Effector CD4-positive, alpha-beta T cell (primary cell): ENCODE measurements at places on chromosomes 5 and 9.

- DNase-seq = no peak
These were observed 1.9 kb downstream of the IRGM start for GRCh38 chr5:150848271-150848670.

DNA sequence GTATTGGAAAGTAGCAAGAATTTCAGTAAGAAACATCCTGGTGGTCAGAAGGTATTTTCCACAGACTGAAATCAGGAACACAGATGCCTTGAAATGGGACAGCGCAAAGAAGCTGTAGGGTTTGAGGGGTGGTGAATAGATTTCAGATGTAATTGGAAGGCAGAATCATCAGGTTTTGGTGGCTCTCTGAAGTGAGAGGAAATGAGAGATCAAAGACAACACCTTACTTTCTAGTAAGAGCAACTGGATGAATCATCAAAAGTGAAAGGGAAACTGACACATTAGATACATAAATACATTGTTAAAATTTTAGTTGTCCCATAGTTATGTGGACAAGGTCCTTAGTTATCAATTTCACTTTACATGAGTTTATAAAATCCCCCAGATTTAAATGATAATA is 188.2 kb upstream of the SLC27A6 start:
- no peak for DNase-seq

- DNase-seq = no peak
These were observed 741.8 kb downstream of the CDH12 start for GRCh38 chr5:22111320-22111719.

GRCh38 chr9:21413151-21413550 is 4.2 kb downstream of the IFNA8 start:
- DNase-seq = no peak

GRCh38 chr5:139459451-139459934 is 3.0 kb downstream of the ECSCR start:
- DNase-seq = no peak

DNA sequence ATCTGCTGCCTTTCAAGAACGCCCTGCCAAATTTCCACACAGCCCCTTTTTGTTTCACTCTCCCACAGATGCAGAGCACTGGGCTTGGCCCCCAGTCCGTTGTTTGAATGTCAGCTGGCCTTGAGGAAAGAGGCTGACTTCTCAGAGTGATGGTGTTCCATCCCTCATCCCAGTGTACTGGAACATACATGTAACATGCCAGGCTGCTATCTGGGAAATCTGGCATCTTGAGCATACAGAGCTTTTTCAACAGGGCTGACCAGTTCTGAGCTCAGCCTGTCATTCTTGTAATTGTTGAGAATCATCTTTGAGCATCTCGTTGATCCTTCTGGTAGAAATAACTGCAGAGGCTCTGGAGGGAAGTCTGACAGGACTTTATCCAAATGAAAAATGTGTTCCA is 2.8 kb downstream of the GALNT10 start:
- DNase-seq = no peak

- DNase-seq = no peak
These were observed 670 bp downstream of the CCDC171 start for GRCh38 chr9:15553528-15553898.

- no peak for DNase-seq
These were observed 65.4 kb downstream of the TSPAN17 start for GRCh38 chr5:176712546-176713304.

GRCh38 chr9:89071591-89071990 is 80.3 kb downstream of the S1PR3 start:
- no peak for DNase-seq

DNA sequence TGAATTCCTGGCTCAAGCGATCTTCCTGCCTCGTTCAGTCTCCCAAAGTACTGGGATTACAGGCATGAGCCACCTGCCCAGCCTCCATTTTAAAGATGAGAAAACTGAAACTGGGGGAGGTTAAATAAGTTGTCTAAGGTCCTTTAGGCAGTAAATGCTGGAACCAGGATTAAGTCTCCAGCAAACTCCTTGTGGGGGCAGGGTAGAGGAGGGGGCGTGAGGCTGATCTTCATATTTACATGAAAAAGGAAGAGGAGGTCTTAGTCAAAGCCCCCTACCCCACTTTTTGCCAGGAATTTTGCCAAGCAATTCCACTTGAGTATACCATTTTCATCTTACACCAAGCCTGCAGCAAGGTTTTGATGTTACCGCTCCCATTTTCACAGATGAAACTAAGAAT is 76.6 kb upstream of the NR4A3 start:
- DNase-seq = no peak

DNA sequence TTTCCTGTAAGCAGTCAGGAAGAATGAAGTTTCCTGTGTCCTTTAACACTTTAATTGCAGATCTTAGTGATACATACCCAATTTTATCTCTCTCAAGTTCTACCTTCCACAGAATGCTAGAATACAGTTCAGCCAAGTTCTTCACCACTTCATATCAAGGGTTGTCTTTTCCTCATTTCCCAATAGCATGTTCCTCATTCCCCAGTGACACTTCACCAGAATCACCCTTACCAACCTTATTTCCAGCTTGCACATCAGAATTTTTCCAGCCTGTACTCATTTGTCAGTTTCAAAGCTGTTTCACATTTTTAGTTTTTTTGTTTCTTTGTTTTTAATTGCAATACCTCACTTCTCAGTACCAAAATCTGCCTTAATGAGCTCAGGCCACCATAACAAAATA is 126.1 kb downstream of the ESM1 start:
- DNase-seq = no peak

DNA sequence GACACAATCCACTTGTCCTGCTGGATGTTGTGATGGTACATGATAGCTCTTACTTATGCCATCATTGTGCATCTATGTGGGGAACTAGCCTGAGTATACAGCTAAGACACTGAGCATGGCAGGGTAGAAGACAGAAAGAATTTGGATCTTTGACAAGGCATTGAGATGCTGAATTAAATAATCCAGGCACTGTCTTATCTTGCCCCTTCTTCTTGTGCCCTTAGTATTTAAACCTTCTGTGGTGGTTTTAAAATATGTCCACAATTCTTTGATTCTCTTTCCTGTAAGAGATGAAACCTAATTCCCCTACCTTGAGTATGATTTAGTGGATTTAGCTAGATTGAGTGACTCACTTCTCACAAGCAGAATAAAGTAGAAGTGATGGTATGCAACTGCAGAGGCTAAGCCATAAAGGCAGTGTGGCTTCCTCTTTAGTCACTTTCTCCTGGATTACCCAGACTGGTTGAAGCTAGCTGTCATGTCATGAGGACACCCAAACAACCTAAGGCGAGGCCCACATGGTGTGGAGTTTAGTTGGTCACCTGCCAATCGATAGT is 174.0 kb upstream of the NREP start:
- no peak for DNase-seq

DNA sequence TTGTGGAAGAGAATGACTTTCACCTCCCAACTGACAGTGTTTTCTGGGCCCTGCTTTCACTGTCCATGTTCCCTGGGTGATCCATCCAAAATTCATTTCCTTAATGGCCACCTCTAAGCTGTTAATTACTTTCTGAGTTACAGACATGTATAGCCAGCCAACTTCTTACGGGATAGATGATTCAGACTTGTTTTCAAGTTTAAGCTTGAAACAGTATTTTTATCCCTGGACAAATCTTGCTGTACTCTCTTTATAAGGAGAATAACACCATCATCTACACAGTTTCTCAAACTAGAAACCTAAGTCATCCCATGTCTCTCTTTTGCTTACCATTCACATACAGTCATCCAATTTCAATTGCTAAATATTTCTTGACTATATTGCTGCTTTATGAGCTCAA is 6.9 kb downstream of the FAM174A start:
- no peak for DNase-seq

- no peak for DNase-seq
These were observed 245.1 kb upstream of the ISL1 start for GRCh38 chr5:51138164-51138563.

- no peak for DNase-seq
These were observed 144.1 kb downstream of the MAT2B start for GRCh38 chr5:163649514-163649913.

DNA sequence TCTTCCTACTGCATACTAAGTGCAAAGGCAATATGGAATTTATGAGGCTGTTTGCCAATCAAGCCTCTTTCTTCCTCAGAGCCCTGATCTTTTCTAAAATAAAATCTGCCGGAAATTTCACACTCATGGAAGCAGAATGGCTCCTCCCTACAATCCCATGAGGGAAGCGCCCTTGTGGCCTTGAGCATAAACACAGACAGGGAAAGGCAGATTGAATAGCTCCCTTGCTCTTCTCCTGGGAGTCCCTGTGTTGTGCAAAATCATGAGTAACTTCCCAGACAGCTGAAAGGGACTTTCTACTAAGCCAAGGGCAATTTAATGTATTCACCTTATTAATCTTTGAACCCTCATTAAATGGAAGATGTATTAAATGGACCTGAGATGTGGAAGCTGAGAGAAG is 226.1 kb upstream of the PIK3R1 start:
- no peak for DNase-seq

- no peak for DNase-seq
These were observed 32.7 kb downstream of the PSD2 start for GRCh38 chr5:139828207-139828895.

DNA sequence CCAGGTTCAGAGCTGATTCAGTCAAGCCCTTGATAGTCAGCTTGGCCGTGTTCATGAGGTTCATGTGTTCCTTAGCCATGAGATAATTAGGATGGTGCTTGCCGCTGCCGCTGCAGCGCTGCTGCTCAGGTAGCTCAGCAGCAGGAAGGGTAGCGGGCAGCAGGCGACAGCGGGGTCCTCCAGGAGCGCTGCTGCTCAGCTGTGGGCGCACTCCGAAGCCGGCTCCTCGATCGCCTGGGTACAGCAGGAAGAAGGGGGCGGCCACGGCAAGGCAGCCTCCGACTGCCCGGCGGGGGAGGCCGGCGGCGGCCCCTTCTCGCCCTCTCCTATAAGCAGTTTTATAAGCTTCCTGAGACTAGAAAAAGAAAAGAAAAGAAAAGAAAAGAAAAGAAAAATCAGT is 1253.6 kb downstream of the EFNA5 start:
- no peak for DNase-seq

GRCh38 chr9:126326228-126327005 is at the start of gene MVB12B:
Gene MVB12B, plus strand, starts transcription at chr9:126326829. Its CDS starts 101 bp downstream, at chr9:126326930.
- DNase-seq = peak; percentile 36

DNA sequence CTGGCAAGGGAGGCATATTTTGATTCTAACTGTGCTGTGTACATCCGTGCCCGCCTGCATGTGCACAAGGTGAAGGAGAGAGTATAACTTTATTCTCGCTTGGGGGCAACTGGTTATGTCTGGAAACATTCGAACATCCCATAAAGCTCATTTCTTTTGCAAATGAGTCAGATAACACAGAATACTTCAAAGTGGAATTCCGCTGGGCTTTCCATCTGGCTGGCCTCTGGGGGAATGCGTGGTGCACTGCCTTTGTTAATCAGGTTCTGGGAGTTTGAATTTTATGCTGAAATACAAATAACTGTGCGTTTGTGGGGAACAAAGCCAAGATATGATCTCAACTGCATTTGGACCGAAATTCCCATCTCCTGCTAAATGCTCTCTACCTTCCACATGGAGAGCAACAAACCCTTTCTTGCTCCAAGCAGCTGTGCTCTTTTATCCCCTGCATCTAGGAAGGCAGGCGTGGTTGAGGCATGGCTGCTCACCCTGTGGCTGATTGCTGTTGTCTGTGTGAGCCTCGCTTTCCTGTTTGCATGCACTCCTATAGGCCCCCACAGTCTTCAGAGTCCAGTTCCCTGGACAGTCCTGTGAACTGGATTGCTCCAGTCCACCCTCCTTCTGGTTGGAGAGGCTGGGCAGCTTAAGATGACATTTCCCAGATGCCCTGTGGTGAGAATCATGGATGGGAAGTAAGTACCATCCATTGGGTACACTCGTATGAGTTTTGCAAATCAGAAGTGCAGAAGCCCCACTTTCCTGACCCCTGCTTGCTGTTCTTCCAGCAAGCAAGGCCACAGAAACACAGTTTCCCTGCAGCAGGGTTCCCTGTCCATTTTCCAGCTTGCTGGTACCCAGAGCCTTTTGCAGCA is 82.9 kb upstream of the ALDH1B1 start:
- DNase-seq = no peak

- DNase-seq = no peak
These were observed 137.4 kb downstream of the GPBP1 start for GRCh38 chr5:57311251-57311650.

DNA sequence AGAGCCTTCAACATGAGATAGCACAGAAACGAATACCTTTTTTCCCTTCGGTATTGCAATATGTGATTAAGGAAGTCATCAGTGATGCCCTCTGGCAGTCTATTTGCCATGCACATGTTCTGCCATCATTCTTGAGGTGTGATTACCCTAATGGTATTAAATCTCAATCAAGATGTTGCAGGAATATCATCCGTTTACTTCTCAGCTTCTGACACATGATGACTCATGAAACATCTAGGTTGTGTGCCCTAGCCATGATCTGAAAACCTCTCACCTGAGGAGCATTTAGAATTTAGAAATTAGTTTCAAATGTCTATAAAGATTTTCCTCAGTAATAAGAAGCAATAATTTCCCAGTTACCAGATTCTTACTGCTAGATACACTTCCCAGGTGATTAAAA is 209.1 kb downstream of the ADGRV1 start:
- no peak for DNase-seq

DNA sequence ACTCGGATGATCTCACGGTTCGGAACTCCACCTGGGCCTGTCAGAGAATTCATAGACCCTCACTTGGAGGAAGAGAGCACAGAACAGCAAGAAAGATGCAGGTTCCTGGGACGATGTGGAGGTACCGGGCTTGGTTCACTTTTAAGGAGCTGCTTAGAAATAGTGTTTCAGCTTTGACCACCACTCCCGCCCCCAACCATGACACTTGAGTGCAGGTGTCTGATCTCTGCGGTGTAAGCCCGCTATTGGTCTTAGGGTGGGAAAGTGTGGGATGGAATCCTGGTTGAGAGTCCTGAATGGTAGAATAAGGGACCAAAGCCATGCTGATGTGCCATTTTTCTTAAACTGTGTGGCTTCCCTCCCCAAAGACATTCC is 97.2 kb upstream of the LMX1B start:
- DNase-seq = no peak

GRCh38 chr9:117343427-117343826 is 71.4 kb downstream of the ASTN2 start:
- DNase-seq = no peak

DNA sequence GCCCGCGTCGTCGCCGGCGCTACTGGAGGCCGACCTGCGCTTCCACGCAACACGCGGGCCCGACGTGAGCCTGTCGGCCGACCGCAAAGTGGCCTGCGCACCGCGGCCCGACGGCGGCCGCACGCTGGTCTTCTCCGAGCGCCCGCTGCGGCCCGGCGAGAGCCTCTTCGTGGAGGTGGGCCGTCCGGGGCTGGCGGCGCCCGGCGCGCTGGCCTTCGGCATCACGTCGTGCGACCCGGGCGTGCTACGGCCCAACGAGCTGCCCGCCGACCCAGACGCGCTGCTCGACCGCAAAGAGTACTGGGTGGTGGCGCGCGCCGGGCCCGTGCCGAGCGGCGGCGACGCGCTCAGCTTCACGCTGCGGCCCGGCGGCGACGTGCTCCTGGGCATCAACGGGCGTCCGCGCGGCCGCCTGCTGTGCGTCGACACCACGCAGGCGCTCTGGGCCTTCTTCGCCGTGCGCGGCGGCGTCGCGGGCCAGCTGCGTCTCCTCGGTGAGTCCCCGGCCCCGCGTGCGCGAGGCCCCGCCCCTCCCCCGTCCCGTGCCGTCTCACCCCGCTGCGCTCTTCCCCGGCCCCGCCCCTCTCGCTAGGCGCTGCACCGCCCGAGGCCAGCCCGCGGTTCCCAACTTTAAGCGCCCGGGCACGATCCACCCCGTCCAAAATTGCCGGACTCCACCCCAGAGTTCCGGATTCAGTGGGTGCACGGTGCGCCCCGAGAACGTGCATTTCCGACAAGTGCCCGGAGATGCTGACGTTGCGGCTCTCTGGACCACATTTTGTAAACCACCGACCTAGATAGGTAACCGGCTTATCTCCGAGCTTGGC is 42.8 kb downstream of the NEURL1B start:
- peak; percentile 25 for DNase-seq

- DNase-seq = no peak
These were observed 27.2 kb downstream of the SLC6A7 start for GRCh38 chr5:150217038-150217437.
